ENCODE measurements at places on chromosomes 5 and 9. TPM values are rescaled to one million over a fixed set of nuclear protein-coding genes. Genes with fewer than 3 reads are reported as not detected.
A peak's percentile ranks its signal among the peaks of the same experiment; 100 is the strongest.

Gene LECT2
- not detected for total RNA-seq

DNA sequence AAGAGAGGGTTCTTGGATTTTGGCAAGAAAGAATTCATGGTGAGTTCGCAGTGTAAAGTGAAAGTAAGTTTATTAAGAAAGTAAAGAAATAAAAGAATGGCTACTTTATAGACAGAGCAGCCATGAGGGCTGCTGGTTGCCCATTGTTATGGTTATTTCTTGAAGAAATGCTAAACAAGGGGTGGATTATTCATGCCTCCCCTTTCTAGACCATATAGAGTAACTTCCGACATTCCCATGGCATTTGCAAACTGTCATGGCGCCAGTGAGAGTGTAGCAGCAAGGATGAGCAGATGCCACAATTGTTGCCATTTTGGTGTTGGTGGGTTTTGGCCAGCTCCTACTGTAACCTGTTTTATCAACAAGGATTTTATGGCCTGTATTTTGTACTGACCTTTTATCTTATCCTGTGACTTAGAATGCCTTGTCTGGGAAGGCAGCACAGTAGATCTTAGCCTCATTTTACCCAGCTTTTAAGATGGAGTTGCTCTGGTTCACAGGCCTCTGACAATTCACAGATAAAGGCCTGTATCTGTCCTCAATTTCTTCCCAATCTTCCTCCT, 1026.1 kb upstream of the DMAC1 start:
- H3K27ac ChIP-seq: no peak overlapping the region
- DNase-seq: no peak
- H3K4me3 ChIP-seq: no peak overlapping the region
- no peaks in the 10 kb centered on the region for H3K4me1 ChIP-seq
- H3K27me3 ChIP-seq: peaks cover 2% of the 10 kb centered on the region

Gene SLC6A7
- total RNA-seq: not detected

DNA sequence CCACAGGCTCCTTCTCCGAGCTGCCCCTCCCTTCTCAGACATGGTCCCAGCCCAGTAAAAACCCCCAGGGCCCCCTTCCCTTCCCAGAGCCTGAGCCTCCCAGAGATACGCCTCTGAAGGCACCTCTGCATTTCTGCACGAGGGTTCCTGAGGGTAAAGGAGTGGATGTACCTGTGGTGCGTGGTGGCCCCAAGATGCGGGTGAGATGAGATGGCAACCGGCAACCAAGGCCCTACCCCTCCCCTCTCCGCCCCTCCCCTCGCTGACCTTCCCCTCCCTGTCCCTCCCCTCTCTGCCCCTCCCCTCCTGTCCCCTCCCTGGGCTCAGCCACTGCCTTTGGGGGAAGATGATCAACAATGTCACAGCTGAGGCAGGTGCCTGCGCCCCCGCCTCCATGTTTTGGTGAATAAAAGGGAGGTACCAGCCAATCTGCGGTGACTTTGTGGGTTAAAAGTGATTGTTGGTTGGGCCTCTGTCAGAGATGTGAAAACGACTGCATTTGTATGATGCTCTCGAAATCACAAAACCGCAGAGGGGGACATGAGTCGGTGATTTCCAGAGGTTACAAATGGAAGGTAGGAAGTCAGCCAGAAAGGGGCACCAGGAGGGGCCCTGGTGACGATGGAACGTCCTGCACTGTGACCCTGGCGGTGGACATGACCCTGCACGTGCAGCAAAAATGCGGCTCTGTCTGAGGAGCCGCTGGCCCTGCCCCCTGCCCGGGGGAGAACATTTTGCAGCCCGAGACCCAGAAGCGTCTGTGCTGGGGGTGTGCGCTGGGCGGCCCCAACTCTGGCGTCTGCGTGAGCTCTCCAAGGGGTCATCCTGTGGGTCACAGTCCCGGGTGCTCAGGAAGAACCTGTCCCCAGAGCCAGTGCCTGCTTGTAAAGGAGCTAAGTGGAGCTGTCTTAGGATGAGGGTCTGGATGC, 3.7 kb downstream of the LCN9 start:
- H3K36me3 ChIP-seq: peaks cover 8% of the 10 kb centered on the region
- peaks cover 7% of the 10 kb centered on the region for H3K27me3 ChIP-seq
- DNase-seq: no peak

GRCh38 chr5:131160134-131160533, 4.9 kb downstream of the HINT1 start:
- H3K27me3 ChIP-seq: peaks cover 4% of the 10 kb centered on the region
- no peak overlapping the region for H3K4me3 ChIP-seq
- H3K36me3 ChIP-seq: peaks cover 17% of the 10 kb centered on the region
- peaks cover 10% of the 10 kb centered on the region for H3K4me1 ChIP-seq
- DNase-seq: no peak
- H3K27ac ChIP-seq: no peak overlapping the region

GRCh38 chr9:6870650-6871477, 113.1 kb downstream of the KDM4C start:
- no peaks in the 10 kb centered on the region for H3K36me3 ChIP-seq
- H3K27me3 ChIP-seq: no peaks in the 10 kb centered on the region
- peak overlapping the region; percentile 4 for H3K27ac ChIP-seq

- DNase-seq: no peak
- H3K27ac ChIP-seq: no peak overlapping the region
- no peaks in the 10 kb centered on the region for H3K4me1 ChIP-seq
- H3K4me3 ChIP-seq: no peak overlapping the region
These were observed 509.8 kb upstream of the TLE4 start for GRCh38 chr9:79061752-79062616.

DNA sequence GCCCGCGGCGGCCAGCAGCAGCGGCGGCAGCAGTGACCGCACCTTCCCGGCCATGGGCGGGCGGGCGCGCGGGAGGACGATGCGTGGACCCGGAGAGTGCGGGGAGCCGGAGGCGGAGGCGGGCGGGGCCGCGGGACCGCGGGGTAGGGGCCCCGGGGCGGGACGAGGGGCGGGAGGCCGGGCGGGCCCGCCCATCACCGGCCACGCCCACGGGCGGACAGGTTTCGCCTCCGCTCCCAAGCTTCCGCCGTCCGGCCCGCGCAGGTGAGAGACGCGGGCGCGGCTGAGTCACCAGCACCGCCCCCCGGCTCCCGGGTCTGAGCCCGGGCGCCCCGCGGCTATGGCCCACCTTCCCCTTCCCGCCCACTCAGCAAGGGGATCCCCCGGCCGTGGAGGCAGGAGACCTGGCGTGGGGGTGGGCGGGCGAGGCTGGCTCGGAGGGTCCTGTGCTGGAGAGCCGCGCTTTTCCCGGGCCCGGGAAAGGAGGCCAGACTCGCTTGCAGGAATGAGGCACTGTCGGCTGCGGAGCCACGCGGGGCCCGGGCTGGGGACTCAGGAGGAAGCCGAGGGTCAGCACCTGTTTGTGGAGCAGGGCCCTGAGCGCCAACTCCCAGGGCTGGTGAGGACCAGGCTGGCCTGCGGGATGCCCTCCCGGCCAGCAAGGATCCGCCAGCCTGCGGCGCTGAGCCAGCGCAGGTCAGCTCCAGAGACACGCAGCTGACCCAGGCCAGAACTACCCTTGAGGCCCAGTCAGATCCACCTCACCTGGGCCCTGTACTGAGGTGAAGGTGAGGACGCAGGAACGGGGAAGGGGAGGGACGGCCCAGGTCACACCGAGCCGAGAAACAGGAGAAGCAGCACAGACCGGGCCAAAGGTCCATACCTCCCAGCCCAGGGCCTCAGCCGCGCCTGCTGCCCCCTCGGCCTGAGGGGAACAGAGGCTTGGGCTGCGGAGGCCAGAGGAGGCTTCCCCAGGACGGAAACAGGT, at the start of gene ENTPD2:
Gene ENTPD2 (minus strand): TSS at position 118 of the 988 bp plus-strand sequence. CDS start 64 bp downstream, at position 54.
- H3K27ac ChIP-seq: no peak within 1 kb of the TSS
- H3K4me1 ChIP-seq: peaks cover 10% of the 10 kb centered on the region
- peaks cover 1% of the 10 kb centered on the region for H3K27me3 ChIP-seq
- no peaks in the 10 kb centered on the region for H3K36me3 ChIP-seq

DNA sequence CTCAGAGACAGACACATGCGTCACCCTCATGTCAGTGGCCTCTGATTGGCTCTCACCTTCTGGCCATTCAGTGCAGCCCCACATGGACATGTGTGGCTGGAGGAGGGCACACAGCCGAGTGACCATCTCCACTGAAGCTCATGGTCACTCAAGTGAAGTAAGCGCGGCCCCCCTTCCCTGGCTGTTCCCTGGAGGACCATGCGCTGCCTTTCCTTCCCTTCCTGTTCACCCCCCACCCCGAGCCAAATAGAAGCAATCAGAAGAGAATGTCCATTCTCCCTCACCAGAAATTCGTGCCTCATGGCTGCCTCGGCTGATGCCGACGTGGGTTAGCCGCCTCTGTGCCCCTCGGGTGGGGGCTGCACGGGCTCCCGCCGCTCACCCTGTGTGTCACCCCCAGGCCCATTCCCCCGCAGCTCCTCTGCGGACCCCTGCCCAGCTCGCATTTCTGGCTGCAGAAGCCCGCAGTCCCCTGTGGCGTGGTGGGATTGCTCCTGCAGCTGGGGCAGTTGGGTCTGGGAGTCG, 12.5 kb upstream of the COL5A1 start:
- no peak for DNase-seq
- peaks cover 10% of the 10 kb centered on the region for H3K27me3 ChIP-seq
- peaks cover 15% of the 10 kb centered on the region for H3K4me1 ChIP-seq
- H3K36me3 ChIP-seq: no peaks in the 10 kb centered on the region
- H3K27ac ChIP-seq: no peak overlapping the region
- H3K4me3 ChIP-seq: no peak overlapping the region
